ENCODE measurements at places on chromosomes 12 and 14.

DNA sequence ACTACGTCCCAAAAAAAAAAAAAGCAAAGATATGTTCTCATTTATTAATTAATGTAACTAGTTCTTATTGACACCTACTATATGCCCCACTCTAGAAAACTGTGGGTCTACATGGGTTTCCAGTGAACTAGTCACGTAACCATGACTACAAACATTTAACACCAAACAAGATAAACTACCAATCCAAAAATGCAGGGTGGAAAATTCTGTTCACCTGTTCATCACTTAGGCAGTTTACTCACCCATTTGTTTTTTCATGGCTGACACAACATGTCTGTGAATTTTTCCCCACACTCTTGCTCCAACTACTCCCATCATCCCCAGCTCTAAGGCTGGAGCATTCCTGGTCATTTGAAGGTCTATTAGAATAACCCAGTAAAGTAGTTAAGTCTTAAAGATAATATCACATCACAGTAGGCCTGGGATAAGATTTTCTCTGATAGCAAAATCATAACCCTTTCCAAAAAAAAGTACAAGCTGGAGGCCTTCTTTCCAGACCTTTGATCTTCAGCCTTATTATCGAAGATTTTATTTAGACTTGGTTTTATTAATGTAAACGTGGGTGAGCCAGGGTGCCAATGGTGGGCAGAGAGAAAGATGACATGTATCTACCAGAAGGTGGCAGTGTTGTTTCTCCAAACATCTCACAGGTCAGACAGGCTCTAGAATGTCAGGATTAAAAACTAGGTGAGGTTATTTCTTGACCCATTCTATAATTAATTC lies 61.6 kb upstream of the DAAM1 start:
- peak; percentile 20 for DNase-seq

DNA sequence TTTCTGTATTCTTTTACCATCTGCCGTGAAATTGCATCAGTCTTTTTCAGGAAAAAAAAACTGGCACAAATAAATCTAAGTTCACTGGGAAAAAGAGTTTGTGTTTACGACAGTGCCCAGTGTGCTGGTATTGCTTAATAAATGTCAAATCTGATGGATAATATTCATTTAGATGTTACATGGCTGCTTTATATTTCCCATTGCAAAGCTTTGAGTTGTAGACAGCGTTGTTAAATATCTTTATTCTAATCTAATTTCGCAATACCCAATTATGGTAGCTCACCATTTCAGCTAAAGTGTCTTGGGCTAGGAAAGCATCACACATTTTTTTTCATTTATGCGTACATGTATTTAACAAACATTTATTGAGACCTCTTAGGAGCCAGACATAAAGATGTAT lies 1994.5 kb upstream of the FLRT2 start:
- DNase-seq = no peak

GRCh38 chr12:5085896-5086295 lies 42.2 kb downstream of the KCNA5 start:
- no peak for DNase-seq

GRCh38 chr12:55067701-55068100 lies 47.9 kb downstream of the NEUROD4 start:
- DNase-seq = no peak

- DNase-seq = peak; percentile 42
Measured at GRCh38 chr12:120015313-120015712, 26.3 kb downstream of the BICDL1 start.

DNA sequence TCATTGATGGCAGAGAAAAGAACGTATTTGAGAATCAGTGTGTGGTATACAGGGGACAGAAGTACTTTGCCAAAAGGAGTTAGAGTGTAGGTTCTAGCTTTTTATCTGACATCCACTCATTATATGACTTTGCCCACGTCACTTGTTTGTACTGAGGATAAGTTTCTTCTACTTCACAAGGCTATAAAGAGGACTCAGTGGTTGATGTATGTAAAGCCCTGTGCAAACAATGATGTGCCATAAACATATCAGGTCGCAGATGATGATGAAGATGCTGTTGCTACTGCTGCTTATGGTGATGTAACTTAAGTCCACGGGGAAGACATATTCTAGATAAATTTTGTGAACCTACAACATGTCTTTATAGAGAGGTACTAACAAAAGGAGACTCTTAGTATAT lies 66.3 kb downstream of the TRHDE start:
- DNase-seq = no peak

- DNase-seq = no peak
Measured at GRCh38 chr12:101287357-101287756, 7.5 kb downstream of the UTP20 start.

DNA sequence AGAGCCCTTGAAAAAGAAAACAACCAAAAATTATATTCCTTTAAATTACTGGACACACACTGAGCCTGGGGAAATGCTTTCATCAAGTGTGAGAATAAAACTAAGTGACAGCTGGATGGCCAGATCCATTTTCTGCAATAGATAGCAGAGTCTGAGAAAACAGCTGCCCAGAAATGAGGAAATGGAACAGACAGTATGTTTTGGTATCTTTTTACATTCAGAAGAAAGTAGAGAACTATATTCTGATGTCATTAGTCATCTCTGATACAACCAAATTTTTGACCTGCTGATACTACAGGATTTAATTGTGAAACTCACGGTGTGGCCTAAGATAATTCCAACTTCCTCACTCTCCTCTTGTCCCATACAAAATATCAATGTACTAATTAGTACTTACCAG lies 78.2 kb downstream of the HMGA2 start:
- DNase-seq = no peak

- DNase-seq = no peak
Measured at GRCh38 chr12:79747274-79747673, 56.5 kb upstream of the PAWR start.

DNA sequence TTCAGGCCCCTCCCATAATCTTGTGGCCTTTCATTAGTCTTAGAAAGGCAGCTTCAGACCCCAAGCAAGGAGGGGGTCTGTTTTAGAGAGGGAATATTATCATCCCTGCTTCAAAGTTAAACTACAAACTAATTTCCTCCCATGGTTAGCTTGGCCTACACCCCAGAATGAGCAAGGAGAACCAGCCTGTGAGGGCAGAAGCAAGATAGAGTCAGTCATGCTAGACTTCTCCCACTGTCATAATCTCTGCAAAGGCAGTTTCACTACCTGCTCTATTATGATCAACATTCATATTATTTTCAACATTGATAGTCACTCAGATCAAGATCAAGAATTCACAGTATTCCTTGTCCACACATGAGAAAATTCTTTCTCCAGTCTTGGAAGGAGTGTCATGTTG lies 105.1 kb downstream of the GXYLT1 start:
- DNase-seq = no peak

DNA sequence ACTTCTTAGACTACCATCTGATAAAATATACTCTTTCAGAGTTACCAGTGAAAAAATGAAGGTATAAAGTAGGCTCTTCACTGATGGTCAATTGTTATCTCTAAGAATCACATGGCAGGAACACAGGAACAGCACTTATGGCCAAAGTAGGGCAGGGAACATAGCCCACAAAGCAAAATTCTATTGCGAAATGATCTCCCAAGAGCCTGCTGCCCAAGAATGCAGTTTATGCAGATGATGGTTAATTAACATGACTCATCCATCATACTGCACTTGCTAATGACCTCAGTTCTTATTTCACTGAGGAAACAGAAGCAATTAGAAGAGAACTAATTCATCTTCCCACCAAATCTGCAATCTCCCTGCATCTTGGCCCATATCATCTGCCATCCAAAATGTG lies 133.8 kb downstream of the SLC2A13 start:
- no peak for DNase-seq

All from effector CD4-positive, alpha-beta T cell (primary cell).